Epithelial cell of esophagus (primary cell): ENCODE measurements at places on chromosomes 1 and 21.

DNA sequence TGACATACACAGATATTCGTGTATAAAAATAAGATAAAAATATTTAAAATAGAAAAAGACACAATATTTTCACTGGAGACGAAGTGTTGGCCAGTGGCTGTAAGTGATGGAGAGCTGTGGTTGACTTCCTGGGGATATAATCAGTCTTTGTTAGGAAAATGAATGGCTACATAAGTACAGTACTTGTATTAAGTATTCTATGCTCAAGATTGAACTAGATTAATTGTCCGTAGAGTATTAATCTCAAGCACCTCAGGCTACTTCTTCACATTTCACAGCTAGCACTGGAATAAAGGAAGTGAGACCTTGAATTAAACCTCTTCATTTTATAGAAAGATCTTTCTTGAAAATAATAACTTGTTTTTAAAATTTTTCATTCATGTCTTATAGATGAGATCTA is 39.0 kb upstream of the RGS5 start:
- DNase-seq: no peak

DNA sequence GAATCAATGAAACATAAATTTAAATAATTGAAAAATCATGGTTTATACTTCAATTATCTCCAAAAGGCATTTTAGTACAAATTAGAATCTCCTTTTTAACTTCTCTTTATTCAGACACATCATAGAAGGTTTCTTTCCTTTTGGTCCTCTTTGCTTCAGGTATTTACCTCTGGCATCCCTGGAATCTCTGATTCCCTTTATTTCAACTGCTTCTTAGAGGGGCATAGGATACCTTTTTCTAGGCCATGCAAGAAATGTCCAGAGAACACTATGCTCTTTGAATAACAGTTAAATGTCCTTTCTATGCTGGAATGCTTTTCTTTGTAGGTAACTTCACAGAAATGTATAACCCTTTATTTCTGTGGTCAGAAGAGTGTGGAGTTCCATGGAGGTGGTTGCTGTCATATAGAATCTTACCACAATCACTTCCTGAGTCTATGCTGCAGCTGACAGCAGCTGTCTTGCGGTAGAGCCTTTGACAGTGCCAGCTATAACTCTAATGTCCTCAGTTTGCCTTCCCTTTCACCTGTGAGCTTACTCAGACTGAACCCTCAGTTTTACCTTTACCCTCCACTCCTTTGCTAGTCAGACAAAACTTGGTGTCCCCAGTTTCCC is 8.6 kb downstream of the LAMC2 start:
- no peak for DNase-seq

- no peak for DNase-seq
Measured at GRCh38 chr1:151897991-151898431, 11.3 kb downstream of the THEM4 start.

DNA sequence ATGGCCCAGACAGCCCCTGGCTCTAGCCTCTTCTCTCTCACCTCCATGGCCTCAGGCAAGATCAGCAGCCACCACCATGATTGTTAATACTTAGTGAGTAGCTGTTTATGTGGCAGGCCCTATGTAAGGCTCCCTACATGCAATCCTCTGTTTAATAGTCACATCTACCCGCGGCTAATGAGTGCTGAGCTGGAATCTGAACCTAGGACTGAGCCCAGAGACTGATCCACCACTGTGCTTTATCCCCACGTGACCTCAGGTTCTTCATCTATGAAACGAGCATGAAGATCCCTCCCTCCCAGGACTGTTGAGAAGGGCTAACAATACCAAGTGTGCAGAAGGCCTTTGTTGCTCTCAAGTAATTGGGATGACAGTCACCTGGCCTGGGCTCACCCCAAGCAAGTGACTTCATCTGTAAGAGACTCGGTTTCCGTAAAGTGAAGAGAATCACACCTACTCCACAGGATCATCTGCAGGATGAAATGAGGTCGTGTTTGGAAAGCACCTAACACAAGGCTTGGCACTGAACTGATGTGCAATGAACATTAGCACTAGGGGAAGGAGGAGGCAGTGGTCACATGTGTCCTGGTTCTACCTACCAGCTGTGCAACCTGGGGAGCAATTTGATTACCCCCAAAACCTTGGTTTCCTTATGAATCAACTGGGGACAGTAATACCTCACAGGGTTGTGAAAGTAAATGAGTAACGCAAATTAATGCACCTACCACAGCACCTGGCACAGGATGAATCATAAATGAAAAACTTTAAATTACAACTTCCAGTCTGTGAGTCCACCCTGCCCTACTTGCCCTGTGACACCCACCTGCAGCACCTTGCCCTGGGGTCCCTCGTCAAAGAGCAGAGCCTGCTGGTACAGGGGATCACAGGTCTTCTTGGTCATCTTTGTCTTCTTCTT is 37.2 kb downstream of the RIMS3 start:
- DNase-seq: peak; percentile 65

GRCh38 chr1:211613108-211613947 is 34.4 kb upstream of the SLC30A1 start:
- peak; percentile 91 for DNase-seq

DNA sequence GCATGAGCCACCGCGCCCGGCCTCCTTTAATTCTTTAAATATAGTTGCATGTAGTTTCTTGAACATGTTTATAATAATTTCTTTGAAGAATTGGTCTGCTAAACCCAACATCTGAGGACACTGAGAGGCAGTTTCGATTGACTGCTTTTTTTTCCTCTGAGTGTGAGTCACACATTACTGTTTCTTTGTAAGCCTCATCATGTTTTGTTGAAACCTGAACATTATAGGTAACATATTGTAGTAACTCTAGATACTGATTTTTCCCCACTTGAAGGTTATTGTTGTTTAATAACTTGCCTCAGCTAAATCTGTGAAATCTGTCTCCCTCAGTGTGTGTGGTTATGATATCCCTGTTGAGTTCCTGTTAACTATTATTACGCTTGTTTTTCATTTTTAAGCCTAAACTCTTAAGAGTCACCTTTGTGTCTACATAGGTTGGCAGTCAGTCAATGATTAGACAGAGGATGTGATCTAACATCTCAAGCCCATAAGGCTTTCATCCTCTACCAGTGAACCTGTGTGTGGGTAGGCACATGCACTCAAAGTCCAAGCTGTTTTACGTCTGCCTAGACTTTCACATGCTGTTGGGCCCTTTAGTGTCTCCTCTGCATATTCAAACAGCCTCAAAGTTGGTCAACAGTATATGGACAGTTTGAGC is 155.5 kb downstream of the KCNH1 start:
- peak; percentile 25 for DNase-seq

DNA sequence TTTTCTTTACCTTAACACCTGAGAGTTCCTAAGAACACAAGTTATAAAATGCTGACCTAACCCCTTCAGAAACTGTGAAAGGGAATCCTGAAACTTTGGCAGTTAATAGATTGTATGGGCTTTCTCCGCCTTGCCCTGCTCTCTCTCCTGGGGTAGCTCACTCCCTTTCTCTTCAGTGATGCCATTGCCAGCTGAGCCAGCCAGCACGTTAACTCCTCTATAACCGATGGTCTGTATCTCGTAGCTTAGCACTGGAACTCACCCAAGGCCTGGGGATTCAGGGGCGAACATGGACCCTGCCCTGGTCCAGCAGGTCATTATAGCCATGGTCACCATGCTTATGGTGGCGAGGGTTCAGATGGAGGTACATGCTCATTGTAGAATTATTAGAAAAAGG is 40.7 kb downstream of the TRAPPC10 start:
- no peak for DNase-seq

DNA sequence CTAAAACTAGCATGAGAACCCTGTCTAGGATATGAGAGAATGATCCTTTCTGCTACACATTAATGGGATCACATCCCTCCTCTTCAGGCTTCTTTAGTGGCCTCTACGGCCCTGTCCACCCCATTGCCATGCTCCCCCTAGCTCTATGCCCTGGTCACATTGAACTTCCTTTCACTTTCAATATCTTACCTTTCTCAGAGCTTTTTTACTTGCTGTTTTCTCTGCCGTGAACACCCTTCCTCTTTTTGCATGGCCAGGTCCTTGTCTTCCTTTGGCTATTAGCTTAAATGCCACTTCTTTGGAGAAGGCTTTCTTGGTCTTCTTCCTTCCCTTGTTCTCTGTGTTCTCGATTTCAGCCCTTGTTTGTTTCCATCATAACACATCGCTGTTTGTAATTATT is 97.4 kb downstream of the GIPC2 start:
- no peak for DNase-seq

DNA sequence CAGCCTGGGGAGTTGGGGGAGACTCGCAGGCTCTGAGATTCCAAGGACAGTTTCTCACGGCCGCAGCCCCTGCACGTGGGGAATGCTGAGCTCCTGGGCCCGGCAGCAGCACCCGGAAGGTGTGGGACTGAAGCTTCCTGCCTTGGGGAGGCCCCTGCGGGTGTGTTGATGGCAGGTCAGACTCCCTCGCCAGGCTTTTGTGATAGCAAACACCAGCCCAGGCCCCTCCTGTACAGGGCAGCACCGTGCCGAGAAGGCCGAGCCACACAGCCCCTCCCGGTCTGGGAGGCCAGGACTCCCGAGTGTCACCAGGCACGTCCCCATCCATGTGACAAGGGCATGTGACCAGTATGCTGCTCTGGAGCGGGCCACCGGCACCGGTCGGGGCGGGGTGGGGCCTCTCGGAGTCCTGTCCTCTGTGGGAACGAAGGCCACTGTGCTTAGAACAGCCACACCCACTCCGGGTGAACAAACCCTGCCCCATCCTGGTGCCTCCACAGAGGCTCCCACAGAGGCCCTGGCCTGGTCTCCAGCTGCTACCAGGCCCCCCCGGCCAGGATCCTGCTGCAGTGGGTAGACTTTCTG is 31.1 kb upstream of the ARHGEF16 start:
- DNase-seq: no peak

DNA sequence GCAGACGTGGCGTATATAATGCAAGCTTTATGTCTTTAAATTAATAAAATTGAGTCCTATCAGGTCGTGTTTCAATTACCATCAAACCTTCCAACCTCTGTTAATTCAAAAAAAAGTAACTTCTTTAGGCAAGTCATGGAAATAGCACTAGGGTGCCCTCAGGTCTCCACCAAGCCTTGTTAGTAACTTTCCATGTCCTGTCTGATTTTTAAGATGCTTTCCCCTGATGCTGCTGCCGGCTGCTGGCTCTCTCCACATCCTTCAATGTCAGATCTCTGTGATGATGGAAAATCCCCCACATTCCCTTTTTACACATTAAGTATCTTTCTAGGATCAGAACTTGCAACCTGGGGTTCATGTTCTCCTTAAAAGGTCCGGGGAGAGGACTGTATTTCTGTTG is 3.0 kb downstream of the ERG start:
- DNase-seq: no peak
